Activated T-cell treated with anti-CD3 and anti-CD28 coated beads for 1 hour (primary cell): ENCODE measurements at places on chromosomes 12 and 14.

DNA sequence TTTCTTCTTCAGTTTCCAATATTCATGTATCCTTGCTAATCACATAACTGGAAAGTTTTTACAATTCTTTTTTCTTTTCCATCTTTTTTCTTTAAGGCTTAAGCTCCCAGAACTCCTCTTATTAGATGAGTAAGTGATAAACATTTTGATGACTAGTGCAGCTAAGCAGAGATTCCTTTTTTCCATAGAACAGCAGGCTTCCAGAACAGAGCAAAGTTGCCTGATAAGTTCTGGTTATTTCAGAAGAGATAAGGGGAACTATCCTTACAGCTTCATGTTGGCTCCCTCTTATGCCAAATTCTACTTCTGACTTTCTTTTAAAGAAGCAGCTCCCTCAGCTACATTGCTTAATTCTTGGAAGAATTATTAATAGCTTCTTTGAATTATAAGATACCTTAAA, 194.7 kb upstream of the FAR2 start:
- DNase-seq: no peak

- DNase-seq: no peak
These were observed 139.5 kb upstream of the OTX2 start for GRCh38 chr14:56949828-56950227.

- DNase-seq: no peak
These were observed 11.6 kb upstream of the SYNDIG1L start for GRCh38 chr14:74437496-74438053.

GRCh38 chr14:75970989-75971388, 10.8 kb downstream of the TGFB3 start:
- no peak for DNase-seq

GRCh38 chr14:97850466-97850865, 1053.3 kb downstream of the VRK1 start:
- DNase-seq: no peak

- DNase-seq: no peak
These were observed 31.7 kb upstream of the MMP19 start for GRCh38 chr12:55874443-55874842.

- DNase-seq: no peak
These were observed 72.5 kb downstream of the ACSS3 start for GRCh38 chr12:81150382-81150781.

GRCh38 chr12:30092983-30093617, 309.4 kb upstream of the TMTC1 start:
- no peak for DNase-seq

- DNase-seq: no peak
These were observed 77.7 kb downstream of the ARF6 start for GRCh38 chr14:49970474-49971147.

DNA sequence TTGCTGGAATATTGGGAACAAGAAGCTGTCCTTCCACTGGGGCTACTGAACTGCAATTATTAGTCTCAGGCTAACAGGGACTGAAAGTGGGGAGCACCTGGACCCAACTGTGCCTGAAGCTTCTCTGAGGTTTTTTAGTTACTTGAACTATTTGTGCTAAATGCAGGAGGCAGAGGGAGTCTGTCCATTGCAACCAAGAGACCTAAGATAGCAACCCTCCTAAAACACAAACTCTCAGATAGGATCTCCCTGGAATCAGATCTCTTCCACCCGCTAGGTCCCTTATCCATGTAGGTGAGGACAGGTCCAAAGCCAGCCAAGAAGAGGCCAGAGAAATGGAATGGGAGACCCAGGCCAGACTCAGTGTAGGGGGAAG, 58.1 kb downstream of the NCOR2 start:
- no peak for DNase-seq

DNA sequence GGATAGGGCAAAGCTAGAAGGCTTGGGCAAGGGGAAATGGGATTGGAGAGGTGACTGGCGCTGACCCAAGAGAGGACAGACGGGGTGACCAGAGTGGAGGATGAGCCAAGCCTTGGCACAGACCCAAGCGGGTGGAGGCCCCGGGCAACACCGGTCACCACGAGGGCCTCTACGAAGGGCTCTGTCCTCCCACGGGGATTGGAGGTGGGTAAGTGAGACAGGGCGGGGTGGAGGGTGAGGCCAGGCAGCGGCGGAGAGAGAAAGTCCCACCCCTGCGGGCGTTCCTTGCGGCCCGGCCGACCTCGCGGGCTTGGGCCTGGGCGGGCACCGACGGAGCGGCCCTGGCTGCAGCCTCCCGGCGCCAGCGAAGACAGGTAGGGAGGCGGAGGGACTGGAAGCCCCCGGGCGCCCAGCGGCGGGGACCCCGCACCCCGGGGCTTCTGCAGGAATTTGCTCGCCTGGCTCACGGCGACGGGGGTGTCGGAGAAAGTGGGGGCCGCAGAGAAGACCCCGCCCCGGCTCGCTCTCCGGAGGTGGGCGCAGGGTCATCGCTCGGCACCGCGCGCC, at the start of gene PAPLN:
TSS of gene PAPLN (plus strand) at position 288 of the 567 bp plus-strand sequence. CDS start 2,273 bp downstream, outside the sequence.
- DNase-seq: no peak

GRCh38 chr14:36656687-36657398, 4.8 kb upstream of the PAX9 start:
- DNase-seq: no peak

DNA sequence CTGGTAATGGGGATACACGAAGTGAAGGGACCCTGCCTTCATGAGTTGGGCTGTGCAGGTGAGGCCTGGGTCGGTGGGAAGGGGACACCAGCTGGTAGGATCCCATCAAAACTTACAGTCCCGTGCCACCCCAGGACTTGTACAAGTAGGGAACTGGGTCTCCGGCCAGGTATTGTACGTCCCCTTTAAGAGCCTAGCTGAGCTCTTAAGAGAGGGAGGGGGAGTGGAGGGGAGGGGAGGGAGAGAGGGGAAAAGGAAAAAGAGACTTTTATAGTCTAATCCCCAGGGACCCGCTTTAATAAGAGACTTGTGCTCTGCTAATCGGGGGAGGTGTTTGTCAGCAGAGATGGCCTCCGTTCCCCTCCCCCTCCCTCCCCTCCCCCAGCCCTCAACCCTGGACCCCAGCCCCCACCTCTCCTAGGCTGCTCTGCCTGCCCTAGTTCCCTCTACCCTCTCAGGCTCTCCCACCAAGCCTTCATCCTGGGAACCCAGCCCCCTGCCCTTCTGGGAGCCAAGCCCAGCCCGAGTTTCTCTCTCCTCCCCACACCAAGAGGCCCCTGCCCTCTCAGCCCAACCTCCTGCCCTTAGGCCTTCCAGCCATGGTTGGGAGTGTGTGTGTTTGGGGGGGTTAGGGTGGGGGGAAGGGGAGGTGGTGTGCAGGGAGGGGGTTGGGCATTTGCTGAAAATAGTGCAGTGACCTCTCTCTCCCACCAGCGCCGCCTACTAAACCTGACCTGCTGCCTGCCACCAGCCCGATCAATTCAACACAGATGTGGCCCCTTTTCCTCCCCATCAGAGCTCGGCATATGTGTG, 2.6 kb downstream of the GDF11 start:
- DNase-seq: no peak

DNA sequence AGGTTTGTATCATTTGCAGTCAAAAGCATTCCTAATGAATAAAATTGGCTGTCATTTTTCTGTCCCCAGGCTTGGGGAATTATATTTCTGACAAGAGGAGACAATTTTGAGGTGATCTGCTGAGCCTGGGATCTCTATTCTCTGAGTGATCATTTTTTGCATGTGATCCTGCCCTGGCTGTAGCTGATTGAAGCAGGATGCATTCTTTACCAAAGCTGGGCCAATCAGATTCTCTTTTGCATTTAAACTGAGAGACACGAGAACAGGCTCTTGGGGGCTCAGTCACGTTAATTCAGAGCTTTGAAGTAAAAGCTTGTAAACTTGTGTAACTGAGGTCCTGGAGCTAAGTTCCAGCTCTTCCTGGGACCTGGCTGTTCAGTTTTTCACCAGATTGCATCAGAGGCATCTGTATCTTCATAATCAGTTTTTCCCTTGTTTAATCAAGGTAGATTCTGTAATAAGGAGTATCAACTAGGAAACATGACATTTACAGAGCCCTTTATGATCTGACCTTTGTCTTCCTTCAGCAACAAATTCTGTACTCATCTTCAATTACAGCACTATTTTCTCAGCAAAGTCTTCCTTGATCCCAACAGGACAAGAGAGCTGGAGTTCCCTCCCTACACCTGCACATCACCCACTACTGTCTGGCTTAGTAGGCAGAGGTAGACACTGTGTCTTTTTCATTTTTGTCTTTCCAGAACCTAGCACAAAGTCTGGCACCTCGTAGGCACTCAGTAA, 35.0 kb upstream of the MANSC4 start:
- no peak for DNase-seq

DNA sequence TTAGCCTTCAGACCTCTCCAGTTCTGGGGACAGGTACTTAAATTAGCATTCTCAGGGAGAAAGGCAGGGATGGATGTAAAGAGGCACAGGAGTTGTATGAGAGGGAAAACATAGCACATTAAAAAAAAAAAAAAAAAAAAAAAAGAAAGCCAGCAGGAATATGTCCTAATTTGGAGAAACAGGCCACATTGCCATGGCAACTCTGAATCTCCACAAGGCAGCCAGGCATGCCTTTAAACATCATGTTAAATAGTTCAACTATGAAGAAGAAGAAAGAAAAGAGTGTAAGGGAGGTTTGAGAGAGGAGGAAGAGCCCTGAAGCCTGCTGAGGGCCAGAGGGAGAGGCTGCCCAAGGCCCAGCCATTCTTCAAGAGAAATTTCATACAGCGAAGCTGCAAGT, 145.8 kb downstream of the GRIN2B start:
- no peak for DNase-seq

- no peak for DNase-seq
These were observed 111.9 kb downstream of the FOXN3 start for GRCh38 chr14:89304972-89305703.

DNA sequence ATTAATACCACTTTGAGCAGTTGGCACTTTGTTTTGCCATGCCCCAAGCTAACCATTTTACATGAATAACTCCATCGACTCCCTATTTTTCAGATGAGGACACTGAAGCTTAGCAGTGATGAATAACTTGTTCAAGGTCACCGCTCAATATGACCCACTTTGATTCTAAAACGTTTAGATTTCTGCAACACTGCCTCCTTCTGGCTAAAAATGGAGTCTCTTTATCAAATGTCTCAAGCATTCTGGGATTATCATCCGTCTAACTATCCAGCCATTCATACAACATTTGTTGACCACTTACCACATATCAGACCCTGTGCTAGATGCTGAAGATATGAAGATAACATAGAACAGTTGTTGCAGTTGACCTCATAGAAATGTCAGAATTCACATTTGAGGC, 298.0 kb downstream of the PPFIA2 start:
- no peak for DNase-seq

DNA sequence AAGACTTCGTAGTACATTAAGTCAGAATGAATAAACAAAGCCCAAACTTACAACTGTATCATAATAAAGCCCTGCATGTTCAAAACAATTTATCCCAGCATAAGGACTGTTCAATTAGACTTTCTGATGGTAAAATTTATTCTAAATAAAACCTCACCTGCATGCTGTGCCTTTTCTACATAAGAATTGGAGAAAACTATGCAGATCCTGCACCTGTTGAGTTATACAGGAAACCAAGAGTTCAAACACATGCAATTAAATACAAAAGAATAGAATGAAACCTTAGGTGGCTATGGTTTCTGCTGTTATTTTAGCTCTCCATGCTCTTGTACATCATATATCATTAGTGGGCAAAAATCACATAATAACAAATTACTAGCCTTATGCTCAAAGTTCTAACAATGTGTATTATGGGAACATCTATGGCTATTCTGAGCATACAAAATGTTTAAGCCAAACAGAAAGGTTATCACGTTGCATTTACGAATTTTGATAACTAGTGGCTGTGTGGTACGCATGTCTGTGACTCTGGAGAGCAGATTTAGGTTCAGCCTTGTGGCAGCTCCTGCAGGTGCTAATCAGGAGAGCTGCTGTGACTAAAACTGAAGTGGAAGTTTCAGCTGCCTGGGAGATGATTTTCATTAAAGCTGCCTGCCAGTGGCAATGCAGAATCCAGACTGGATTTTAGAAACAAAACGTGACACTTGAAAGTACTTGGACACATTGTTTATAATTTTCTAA, 36.1 kb upstream of the LRFN5 start:
- DNase-seq: no peak

DNA sequence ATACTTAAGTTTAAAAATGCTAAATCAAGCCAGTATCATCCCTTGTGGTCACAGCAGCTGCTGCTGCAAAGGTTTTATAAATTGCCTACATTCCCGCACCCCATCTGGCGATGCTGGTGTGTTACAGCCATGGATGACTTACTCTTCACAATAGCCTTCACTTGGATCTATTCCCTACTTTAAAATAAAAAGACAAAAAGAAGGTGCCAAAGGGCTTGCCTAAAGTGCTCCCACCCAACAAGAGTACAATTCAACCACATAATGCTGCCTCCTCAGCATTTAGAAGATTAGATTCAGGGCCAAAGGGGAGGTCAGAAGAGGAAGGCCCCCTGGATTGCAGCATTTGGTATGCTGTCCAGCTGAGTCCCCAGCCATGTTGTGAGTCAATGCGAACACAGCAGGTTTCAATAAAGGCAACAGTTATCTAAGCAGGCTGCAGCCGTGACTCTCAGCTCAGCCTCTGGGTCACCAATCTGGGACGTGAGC, 176.1 kb downstream of the DAD1 start:
- DNase-seq: no peak

- DNase-seq: no peak
These were observed 267.3 kb downstream of the SNAPC1 start for GRCh38 chr14:62029569-62029924.

DNA sequence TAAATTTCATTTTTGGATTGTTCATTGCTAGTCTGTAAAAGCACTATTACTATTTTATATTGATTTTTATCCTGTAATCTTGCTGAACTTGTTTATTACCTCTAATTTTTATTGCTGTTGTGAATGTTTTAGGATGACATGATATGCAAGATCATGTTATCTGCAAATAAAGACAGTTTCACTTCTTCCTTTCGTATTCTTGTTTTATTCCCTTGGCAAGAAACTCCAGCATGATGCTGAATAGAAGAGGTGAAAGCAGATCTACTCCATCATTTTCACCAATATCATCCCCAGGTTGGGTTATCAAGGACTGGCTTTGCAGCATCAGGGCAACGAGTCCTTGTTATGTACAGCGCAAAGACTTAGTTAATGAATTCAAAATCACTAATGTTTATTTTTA, 2.7 kb upstream of the CLECL1 start:
- no peak for DNase-seq

GRCh38 chr14:79937433-79937832, 273.9 kb downstream of the DIO2 start:
- DNase-seq: no peak

DNA sequence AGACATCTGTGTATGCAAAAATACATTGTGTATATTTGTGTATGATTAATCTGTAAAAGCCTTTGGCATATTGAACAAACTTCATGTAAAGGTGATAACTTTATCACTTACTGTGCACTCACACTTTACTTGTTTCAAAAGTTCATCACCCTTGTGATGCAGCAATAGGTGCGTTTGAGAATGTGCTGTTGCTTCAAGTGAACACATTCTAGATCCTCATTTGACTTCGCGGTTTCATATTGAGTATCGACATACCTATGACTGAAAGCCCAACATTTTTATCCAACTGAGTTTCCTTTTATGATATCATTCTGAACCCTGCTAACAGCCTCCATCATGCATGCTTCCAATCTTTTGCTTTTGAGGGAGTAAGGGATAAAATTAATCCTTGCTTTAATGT, 1086.9 kb downstream of the TMEM121 start:
- DNase-seq: no peak
